Fibroblast of skin of scalp (primary cell): ENCODE measurements at places on chromosomes 11 and 22.

DNA sequence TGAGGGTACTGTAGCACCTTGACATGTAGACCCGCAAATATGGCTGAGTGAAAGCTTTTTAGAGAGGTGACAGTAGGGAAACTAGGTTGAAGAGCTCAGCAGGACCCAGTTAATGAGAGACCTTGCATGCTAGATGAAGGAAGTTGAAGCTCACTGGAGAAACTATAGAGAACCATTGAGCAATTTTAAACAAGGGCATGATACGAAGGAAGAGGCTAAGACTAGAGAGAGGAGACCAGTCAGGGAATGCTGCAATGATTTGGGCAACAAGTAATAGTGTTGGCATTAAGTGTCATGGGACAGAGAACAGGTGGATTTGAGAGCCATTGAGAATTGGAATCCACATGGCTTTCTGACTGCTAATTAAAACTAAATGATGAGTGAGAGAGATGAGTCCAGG, 4.1 kb downstream of the OLFML1 start:
- no peak for DNase-seq

- no peak for DNase-seq
These were observed 149.4 kb downstream of the BRD1 start for GRCh38 chr22:49678137-49678841.

DNA sequence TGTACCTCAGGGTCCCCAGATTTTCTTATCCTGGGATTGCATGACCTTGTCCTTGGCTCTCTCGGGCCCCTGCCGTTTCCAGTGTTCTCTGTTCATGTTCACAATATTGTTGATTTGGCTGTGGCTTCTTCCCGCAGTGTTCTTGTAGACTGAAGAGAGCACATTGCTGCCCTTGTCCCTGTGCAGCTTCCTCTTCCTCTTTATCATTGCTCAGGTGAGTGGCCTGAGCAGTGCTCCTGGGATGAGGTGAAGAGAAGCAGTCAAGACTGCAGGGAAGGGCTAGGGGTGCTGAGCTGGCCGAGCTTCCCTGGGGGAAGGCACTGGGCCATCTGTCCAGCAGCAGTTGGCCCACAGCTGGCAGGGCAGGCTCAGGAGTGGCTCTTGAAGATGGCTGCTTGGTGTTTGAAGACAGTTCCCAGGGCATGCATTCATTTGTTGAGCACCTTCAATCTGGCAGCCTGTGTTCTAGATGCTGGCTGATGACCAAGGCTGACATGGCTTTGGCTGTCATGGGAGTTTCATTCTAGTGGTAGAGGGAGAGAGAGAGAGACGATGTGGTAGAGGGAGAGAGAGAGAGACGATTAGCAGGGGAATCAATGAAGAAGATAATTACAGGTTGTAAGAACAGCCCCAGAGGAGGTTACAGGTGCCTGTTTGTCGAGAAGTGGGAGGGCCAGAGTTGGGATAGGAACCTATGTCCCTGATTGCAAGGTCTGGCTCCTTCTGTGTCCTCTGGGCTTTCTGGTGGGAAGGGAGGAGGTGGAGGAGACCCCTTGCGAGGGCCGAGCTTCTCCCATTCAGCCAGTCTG, 17.4 kb downstream of the BMAL1 start:
- no peak for DNase-seq

- DNase-seq: no peak
These were observed 561.4 kb upstream of the CCDC90B start for GRCh38 chr11:83847467-83848034.

DNA sequence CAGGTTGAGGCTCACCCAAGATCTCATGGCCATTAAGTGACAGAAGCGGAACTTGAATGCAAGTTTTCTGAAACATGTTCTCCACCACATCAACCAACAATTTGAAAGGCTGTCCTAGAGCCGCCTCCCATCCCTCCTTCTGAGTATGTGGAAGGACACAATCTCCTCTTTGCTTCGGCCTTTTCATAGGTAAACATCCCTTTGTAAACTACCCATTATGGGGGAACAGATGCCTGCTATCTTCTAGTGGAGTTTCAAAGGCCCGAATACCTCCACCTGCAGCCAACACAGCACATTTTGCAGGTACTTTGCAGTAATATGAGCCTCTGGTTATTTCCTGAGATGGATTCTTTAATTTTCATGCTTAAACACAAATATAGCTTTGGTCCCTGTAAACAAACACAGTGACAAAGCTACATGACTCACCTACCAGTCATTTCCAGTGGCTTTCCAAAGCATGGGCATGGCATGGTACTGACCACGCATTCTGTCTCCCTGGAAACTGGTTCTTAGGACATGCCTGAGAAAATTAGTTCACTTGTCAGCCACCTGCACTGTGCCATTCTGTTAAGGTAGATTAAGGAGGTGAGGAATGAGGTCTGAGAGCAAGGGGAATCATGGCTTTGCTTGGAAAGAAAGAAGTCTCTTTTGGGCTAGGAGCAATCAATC, 60.2 kb downstream of the EHF start:
- DNase-seq: peak; percentile 15
